ENCODE measurements at places on chromosomes 3 and 15. TPM values are rescaled to one million over a fixed set of nuclear protein-coding genes. Genes with fewer than 3 reads are reported as not detected.

- H3K36me3 ChIP-seq, result no peaks in the 10 kb centered on the region
- no peak overlapping the region for H3K27ac ChIP-seq
- H3K27me3 ChIP-seq, result peaks cover 2% of the 10 kb centered on the region
- peaks cover 27% of the 10 kb centered on the region for H3K4me1 ChIP-seq
Measured at GRCh38 chr3:61520966-61521628, 40.3 kb upstream of the PTPRG start.

The ITPKA gene
- total RNA-seq, result 1.9 TPM

DNA sequence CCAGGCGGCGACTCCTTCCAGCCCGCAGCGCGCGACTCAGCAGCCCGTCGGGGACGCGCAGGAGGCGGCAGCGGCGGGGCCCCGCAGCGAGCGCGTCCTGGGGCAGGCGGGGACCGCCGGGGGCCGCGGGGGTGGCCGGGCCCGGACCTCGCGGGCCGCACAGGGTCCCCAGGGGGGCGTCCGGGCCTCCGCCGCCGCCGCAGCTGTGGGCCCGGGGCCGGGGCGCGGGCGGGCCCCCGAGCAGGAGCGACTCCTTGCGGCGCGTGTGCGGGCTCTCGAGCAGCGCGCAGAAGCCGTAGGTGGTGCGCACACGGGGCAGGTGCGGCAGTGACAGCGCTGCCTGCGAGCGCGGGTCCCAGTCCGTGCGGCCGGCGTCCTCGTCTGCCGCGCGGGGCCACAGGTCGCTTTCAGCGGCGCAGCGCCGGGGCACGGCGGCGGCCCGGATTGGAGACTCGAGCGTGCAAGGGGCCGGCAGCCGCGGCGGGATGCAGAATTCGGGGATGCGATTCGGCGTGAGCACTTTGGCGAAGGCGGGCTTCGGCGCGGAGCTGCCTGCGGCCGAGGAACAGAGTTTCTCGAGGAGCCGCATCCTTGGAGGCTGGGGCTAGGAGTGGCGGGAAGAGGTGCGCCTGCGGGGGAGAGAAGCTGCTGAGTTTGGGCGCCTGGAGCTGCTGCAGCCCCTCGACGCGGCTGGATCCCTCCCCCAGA lies 535 bp downstream of the C2CD4B start:
- H3K4me3 ChIP-seq, result peak overlapping the region; percentile 91
- H3K27me3 ChIP-seq, result peaks cover 87% of the 10 kb centered on the region
- H3K4me1 ChIP-seq, result peaks cover 10% of the 10 kb centered on the region
- no peaks in the 10 kb centered on the region for H3K36me3 ChIP-seq

The SOX2 gene
- total RNA-seq, result 20.5 TPM

DNA sequence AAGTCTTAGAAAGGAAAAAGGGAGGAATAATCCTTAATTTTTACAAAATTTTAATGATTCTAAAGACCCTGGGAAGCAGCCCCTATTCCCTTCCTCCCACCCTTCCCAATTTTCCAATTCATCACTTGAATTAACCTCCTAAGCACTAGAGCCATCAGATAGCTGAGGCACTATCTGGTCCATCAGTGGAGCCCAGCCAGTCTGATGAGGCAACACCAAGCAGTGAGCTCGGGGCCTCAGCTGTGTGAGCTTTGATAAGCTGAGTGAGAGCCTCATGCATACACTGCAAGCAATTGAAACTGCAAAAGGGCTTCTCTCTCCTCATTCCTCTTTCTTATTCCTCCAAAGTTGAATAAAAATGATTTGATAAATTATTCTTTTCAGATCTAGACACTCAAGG lies 31.9 kb downstream of the TUSC7 start:
- no peaks in the 10 kb centered on the region for H3K36me3 ChIP-seq
- DNase-seq, result no peak
- H3K27ac ChIP-seq, result no peak overlapping the region
- no peaks in the 10 kb centered on the region for H3K27me3 ChIP-seq

DNA sequence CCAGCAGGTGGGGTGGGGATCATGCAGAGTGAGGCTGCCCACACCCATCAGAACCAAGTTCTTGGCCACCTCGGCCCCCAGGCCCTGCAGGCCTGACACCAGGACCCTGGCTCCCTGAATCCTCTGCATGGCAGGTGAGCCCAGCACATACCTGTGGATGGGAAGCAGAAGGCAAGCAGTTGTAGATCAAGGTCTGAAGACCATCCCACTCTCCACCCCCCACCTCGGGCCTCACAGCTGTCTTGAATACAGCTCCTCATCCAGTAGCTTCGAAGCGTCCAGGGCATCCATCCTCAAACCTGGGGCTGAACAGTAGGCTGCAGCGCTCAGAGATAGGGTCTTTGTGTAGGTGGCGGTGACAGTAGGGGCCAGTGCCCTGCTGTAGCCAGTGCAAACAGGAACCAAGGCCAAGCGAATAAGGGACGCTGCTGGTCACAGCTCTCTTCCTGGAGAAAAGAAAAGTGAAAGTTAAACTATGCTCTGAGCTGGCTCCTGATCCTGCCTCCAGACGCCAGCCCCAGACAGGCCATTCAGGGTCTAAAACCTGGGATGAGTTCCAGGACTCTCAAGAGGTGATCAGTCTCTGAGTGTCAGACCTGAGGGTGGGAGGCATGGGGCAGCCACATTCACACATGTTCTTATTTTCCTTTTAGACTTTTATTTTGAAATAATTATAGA lies at the start of gene UBA7:
TSS of gene UBA7 (minus strand) at position 457 of the 678 bp plus-strand sequence. CDS start at position 291, 166 bp downstream.
- no peaks in the 10 kb centered on the region for H3K27me3 ChIP-seq
- peaks cover 8% of the 10 kb centered on the region for H3K4me1 ChIP-seq
- H3K27ac ChIP-seq, result no peak within 1 kb of the TSS
- H3K36me3 ChIP-seq, result no peaks in the 10 kb centered on the region

All from type B pancreatic cell (in vitro differentiated cells).